ENCODE measurements at places on chromosomes 4 and X.

GRCh38 chr4:87388901-87389300 is 2.1 kb downstream of the HSD17B11 start:
- DNase-seq = no peak

- no peak for DNase-seq
Observed at GRCh38 chr4:17639136-17639535, 24.7 kb downstream of the MED28 start.

DNA sequence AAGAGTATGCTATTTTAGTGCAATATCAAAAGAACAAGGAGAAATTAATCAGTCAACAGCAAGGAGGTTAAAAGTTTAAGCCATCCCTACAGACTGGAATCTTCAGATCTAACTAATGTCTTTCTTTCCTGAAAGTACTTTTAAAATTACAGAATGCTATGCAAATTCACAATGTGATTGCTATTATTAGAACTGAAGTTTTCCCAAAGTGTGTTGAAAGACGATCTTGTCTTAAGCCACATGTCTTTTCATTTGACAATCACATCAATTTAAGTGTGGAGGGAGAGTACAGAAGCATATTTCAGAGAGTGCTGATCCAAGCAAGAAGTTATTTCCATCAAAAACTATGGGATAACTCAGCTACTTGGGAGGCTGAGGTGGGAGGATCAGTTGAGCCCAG is 64.7 kb upstream of the TNIP3 start:
- DNase-seq = no peak

DNA sequence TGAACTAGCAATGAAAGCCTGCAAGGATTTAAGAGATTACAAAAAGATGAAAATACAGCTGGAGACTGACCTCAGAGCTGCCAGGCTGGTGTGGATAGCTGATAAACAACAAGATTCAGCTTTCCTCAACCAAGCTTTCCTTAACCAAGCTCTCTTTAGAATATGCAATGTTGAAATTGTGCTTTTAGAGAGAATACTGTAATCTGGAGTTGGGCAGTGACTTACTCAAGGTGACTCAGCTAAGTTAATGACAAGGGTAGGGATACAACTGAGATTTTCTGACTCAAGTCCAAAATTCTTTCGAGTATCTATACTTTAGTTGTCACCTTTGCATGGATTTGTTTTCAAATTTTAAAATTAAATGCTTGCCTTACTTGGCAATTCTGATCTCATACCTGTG is 98.0 kb downstream of the AMMECR1 start:
- no peak for DNase-seq

DNA sequence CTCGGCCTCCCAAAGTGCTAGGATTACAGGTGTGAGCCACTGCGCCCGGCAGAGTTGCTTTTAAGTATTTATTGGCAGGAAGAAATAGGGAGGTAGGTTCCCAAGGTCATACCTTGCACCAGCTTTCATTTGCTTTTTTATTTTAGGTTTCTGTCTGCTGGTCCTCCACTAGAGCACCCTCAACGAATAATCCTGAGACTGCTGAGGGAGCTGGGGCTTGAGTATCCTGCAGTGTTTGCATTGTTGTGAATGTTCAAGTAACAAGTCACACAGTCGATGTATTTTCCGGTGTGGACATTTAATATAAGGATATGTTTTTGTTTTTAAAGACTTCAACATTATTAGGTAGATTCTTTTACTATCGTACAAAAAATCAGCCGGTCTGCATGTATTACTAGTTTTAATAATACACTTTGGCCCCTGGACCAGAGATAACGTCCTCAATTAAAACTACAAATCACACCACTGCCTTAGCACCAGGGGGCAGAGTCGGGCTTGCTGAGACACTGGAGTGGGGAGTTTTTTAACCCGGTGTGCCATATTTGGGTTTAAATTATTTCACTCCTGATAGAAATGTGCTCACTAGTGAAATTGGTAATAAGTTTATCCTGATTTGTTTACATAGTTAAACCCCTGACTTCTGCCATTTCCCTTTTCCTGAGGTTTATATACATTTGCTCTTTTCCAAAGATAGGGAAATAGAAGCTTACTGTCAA is 11.6 kb downstream of the SMIM20 start:
- DNase-seq = no peak

DNA sequence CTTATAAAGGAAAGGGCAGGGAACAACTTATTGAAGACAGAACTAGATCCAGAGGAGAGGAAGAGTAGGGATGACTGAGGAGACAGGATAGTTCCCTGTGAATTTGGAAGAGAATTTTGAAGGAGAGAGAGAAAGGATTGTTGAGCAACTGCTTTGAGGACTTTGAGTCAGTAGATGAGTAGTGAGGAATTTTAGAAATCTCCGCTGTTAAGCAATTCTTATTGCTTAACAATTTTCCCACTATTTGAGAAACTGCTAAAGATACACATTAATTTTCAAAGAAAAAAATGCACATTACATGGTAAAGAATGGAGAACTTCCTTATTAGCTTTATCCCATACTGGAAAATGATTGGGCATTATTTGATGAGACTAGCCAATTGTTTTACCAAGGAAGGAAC is 116.3 kb upstream of the NRK start:
- DNase-seq = no peak

GRCh38 chr4:7312691-7313090 is 120.4 kb downstream of the SORCS2 start:
- DNase-seq = no peak

GRCh38 chr4:36168127-36168878 is 76.0 kb downstream of the ARAP2 start:
- no peak for DNase-seq

DNA sequence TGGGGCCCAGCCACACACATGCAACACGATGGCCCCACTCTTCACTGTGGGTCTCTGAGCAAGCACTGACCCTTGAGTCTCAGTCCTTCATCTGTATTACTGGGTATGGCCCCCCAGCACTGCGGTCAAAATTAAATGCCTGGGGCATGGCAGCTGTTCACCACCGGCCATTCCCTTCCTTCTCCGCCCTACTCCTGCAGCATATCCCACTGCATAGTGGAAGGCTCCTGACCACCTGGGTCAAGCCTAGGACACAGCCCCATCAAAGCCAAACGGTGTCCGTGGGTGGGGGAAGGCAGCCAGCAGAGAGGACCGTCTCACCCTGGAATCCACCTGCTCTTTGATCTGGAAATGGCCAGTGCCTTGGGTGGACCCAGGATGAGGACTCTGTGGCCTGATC is 30.7 kb downstream of the PPP2R2C start:
- no peak for DNase-seq

DNA sequence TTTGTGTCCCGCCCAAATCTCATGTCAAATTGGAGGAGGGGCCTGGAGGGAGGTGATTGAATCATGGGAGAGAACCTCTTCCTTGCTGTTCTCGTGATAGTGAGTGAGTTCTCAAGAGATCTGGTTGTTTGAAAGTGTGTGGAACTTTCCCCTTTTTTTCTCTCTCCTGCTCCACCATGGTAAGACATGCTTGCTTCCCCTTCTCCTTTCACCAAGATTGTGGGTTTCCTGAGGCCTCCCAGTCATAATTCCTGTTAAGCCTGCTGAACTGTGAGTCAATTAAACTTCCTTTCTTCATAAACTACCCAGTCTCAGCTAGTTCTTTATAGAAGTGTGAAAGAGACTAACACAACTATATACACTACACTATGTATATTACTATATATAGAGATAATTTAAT is 697.8 kb upstream of the HS3ST1 start:
- no peak for DNase-seq

DNA sequence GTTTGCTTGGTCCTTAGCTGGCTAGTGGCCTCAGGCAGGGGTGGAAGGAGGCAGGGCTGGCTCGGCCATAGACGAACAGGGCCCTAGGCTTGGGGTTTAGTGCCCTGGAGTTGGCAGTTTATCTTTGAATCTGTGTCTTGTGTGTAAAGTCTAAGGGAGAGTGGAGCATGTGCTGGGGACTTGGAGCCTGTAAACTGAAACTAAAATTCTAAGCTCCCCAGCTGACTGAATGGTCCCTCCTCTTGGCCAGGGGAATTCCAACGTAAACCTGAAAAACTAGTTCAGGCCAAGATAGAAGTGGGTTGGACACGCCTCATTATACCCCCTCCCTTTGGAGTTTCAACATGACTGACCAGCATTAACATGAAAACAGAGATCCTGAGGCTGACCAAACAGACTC is 46.1 kb upstream of the GPR78 start:
- DNase-seq = no peak

DNA sequence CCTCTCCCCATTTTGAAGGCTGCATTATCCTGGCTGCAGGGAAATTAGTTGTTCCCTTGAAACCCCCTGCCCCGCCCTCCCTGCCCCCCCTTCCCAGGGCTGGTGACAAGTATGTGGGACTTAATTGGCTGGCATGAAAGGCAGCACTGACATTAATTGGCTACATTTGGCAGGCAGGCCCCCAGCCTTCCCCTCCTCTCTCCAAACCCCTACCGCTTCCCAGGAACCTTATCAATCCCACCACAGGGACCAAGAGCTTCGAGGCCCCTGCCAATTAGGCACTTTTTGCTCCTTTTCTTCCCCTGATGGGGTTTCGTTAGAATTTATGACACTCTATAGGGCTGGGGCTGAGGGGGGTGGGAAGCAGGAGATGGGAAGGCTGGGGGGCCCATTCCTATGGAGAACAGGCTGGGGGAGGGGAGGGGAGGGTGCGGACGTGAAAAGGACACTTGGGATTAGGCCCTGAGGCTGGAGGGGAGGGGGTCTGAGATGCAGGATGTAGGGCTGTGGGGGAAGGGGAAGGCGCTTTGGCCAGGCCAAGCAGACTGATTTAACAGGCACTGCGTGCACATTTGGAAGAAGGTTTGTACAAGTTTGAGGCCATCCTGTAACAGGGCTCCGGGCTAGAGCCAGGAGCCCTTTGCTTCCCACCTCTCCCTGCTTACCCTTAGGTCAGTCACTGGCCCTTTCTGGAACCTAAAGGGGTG is 52.2 kb downstream of the EFNB1 start:
- DNase-seq = no peak

DNA sequence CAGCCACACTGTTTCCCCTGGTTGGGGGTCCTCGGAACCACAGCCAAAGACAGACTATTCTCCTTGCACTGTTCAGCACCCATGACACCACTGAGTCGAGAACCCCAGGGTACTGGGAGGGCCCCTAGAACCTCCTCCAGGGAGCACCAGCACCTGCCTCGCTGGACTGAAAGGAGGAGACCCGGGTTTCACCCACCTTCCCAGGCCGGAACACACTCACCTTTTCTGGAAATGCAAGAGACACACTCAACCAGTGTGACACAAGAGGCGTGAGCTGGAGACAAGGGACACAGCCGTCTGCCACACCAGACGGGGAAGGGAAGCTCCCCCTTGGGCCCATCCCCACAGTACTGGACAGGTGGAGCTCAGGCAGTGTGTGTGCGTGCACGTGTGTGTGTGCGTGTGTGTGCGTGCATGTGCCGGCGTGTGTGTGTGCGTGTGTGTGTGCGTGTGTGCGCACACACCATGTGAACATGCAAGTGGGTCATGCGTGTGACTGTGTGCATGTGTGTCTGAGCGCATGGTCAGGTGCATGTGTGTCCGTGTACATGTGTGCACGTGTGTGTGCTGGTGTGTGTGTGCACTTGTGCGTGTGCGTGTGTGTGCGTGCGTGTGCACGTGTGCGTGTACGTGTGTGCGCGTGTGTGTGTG is 128.8 kb upstream of the NKX1-1 start:
- no peak for DNase-seq

- DNase-seq = no peak
Observed at GRCh38 chr4:83865417-83866150, 329.7 kb downstream of the GPAT3 start.

DNA sequence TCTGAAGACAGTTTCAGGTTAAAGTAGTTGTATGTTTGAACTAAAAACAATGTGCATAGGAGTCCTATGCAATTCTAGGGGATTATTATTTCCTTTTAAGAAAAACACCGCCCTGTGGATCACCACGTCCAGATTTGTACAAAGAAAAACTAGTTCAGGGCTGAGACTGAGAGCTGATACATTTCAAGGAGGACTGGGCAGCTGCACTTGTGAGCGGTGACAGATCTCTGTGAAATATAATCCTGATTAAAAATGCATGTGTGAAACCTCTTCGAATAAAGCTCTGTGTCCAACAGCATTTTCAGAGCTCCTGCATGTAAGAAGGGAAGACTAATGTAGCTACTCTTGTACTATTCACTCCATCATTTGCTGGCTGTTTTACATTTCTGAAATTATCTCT is 365.8 kb upstream of the PITX2 start:
- no peak for DNase-seq

DNA sequence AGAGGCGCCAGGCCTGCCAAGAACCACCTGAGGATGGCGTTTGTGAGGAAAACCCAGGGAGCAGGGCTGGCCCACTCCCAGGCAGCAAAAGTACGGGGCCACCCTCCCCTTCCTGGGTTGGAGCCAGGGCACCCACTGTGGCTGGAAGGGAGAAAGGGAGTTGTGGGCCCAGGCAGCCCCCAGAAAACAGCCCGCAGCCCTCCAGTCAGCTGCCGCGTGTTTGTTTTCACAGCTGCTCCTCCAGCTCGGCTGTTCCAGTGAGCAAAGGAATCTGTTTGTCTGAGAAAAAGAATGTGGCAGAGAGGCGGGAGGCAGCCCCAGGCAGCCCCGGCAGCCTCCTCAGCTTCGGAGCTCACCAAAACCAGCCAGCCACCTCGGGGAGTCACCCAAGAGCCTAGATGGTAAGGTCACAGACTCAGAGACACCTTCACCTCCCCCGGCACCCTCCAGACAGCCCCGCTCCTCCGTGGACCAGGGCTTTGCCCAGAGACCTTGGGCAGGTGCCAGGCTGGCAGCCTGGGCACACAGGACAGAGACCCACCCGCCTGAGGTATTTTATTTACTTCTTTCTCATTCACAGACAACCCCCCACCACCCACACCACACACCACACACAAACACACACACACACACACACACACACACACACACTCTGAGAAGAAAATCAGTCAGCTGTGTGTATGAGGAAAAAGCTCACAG is 338.1 kb downstream of the BCOR start:
- no peak for DNase-seq

DNA sequence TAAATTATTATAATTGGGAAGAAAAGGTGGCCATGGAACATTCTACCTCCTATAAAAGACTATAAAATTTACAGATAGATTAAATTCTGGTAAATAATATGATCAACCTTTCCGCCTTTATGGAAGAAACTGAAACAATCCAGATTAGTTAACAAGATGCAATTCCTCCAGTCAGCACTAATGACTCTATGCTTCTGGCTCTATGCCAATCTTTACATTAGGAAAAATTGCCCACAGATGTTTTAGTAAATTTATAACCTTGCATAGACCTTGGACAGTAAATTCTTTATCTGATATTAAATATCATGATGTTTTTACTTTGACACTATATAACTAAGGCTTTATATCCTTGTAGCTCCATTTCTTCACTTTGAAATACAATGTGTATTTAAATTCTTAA is 2302.5 kb downstream of the ARAP2 start:
- no peak for DNase-seq

- DNase-seq = no peak
Observed at GRCh38 chrX:152641996-152642395, 4.3 kb downstream of the GABRQ start.
